Activated T-cell treated with anti-CD3 and anti-CD28 coated beads, Interleukin-2, amount 50 U/mL, for 48 hours (primary cell): ENCODE measurements at places on chromosomes 5 and 9.
A peak's percentile ranks its signal among the peaks of the same experiment; 100 is the strongest.

GRCh38 chr5:148374690-148375360, 8.9 kb upstream of the FBXO38 start:
- no peak for DNase-seq

GRCh38 chr5:1297243-1297642, 2.4 kb upstream of the TERT start:
- DNase-seq: peak; percentile 10

DNA sequence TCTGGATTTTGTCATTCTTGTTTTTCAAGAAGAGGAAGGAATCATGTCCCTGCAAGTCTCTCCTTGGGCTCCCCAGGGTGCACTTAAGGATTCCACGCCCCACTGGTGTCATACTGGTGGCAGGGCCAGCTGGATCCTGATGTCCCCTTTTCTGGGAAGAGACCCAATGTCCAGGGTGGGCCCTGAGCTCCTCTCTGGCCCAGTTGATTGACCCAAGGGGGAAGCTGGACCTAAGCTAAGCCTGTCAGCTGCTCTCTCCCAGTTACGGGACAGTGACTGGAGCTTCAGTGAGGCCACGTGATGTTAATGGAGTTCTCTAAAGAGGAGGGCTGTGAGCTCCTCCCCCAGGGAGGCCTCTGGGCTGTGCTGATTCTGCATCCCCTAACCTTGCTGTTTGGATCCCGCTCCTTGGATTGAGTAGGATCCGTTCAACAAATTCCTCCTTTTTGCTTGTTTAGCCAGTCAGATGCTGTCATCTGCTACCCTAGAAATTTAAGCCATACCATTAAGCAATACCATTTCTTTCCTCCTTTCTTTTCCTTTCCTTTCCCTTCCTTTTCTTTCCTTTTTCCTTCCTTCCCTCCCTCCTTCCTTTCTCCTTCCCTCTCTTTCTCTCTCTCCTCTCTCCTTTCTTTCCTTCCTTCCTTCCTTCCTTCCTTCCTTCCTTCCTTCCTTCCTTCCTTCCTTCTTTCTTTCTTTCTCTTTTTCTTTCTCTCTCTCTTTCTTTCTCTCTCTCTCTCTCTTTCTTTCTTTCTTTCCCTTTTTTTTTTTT, 17.2 kb downstream of the NKX2-5 start:
- DNase-seq: no peak

- DNase-seq: no peak
Measured at GRCh38 chr9:16552252-16552651, 318.2 kb downstream of the BNC2 start.

GRCh38 chr9:35453786-35454185, 36.1 kb upstream of the RUSC2 start:
- DNase-seq: no peak

DNA sequence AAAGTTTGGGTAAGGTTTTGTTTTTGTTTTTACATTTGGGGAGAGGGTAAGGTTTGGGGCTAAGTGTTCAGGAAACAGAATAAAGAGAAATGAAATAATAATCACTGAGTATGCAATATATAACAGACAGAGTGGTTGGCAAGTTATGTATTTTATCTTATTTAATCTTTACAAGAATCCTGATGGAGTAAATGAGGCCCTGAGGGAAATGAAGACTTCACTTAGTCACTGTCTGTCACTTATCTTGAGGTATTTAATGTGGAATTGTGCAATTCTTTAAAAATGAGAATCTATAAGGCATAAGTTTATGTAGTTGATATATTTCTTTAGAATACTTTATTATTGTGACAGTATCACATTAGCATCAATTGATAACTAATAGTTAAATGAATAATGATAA, 48.1 kb downstream of the TEK start:
- no peak for DNase-seq

GRCh38 chr9:133752739-133753446, 14.7 kb upstream of the SARDH start:
- no peak for DNase-seq

GRCh38 chr9:131839281-131840084, 99.6 kb upstream of the RAPGEF1 start:
- DNase-seq: peak; percentile 78

DNA sequence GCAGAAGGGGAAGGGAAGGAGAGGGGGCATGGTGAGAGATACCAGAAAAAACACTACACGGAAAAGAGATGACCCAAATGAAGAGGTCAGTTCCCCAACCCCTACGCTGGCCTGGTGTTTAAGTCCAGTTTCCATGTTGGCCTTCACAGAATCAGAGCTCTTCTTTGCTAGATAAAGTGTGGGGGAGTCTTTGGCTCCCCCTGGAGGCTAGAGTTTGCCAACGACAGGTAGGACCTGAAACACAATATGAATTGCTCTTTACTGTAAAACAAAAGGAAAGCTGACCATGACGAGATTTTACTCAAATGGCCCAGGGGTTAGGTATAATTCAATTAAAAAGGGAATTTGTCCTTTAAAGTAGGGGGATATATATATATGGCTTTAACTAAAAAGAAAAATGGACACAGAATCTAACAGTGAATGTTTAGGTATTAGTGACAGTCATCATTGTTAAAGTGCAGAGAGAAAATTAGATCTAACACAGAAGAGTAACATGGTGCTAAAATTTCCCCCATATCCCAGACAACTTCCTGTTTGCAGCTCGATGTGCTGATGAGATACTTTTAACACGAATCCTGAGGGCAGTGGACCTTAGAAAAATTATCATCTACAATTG, 92.0 kb downstream of the SV2C start:
- peak; percentile 68 for DNase-seq

- DNase-seq: no peak
Measured at GRCh38 chr5:139150367-139150999, 47.7 kb downstream of the SIL1 start.

- DNase-seq: peak; percentile 94
Measured at GRCh38 chr5:181207214-181207959, 2.4 kb upstream of the TRIM7 start.

- no peak for DNase-seq
Measured at GRCh38 chr5:151298063-151298855, 5.3 kb downstream of the SLC36A3 start.

DNA sequence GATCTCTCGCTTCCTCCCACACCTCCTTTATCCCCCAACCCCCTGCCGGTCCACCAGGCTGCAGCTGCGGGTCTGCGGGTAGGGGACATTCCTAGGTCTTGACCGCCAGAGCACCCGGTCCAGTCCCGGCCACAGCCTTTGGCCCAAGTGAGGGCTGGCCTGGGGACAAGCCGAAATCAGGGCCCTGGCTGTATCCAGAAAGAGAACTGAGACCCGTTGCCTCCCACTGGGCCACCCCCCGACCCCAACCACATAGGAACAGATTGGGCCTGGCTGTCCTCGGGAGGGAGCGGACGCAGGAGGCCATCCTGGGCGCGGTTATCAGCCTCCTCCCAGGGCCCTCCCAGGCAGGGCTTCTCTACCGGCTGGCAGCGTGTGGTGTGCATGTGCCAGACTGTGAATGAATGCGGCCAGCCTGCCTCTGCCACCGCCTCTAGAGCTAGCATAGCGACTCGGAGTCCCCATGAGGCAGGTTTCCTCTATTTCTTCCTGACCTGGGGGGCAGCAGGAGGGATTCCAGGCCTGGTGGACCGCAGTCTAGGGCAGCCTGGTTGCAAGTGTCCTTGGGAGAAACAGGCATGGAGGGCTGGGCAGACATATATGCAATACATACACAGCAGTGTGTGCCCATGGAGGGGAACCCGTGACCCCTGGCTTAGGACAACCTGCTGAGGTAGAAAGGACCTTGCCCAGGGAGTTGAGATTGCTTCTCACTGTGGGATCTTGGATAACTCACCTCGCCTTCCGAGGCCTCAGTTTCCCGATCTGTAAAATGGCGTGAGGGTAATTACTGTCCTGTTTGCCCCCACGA, 1.2 kb downstream of the N4BP3 start:
- peak; percentile 64 for DNase-seq

DNA sequence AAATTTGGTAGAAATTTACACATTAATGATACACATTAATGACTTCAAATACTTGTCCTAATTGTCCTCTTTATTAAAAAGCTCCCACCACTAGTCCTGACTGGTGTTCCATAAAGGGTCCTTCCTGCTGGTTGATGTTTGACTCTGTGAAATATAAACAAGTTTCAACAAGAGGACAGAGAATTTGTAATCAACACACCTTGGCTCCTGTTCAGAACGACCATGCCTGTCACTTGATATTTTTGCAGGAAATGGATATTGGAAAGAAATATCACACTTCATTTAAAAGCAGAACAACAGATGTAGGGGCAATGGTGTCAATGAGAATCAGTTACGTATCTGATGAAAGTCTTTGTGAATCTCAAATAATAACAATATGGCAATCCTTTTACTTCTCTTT, 211.7 kb downstream of the ENC1 start:
- no peak for DNase-seq

GRCh38 chr5:76765249-76765648, 49.3 kb downstream of the F2R start:
- DNase-seq: no peak
